Stimulated activated CD8-positive, alpha-beta memory T cell treated with anti-CD3 and anti-CD28 coated beads, Interleukin-4, amount 100 ng/mL, for 1 hour (primary cell): ENCODE measurements at places on chromosomes 2 and 18.

DNA sequence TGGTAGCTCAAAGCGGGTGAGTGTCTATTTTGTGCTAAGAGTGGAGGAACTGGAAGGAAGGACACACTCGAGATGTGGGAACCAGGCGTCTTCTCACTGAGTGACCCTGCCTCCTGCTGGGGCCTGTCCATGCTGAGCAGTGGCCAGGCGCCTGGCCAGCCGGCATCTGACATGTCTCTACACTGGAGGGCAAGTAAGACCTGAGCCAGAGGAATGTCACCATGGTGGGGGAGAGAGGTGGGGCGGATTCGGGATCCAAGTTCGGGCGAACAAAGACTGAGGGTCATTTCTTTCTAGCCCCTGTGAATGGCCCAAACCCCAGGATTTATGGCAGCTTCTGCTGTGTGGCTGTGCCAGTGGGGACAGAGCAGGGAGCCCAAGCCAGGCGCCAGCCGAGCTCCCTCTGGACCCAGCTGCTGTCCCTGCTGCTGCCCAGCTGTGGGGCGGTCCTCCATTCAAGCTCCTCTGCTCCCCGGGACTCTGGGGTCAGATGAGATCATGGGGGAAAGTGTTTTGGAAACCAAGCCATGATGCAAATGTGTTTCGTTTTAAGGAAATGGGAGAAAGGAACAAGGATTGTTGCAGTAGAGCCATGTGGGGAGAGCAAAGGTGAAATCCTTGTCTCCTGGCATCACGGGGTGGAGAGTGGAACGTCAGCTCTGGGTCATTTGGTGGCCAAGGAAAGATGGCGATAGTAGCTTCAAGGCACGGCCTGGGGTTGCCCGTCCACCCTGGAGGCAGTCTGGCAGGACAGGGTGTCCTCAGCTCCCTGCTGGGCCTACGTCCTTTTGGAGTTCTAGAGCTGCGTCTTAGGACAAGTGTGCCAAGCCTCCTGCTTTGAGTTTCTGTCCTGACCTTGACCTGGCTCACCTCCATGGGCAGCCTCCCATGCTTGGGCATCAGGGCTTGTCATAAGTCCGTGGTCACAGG lies 8.1 kb downstream of the ACKR3 start:
- no peak for DNase-seq

- no peak for DNase-seq
Observed at GRCh38 chr2:204986641-204987040, 441.4 kb downstream of the PARD3B start.

GRCh38 chr2:121804997-121805765 lies 49.7 kb downstream of the TSN start:
- DNase-seq: no peak

DNA sequence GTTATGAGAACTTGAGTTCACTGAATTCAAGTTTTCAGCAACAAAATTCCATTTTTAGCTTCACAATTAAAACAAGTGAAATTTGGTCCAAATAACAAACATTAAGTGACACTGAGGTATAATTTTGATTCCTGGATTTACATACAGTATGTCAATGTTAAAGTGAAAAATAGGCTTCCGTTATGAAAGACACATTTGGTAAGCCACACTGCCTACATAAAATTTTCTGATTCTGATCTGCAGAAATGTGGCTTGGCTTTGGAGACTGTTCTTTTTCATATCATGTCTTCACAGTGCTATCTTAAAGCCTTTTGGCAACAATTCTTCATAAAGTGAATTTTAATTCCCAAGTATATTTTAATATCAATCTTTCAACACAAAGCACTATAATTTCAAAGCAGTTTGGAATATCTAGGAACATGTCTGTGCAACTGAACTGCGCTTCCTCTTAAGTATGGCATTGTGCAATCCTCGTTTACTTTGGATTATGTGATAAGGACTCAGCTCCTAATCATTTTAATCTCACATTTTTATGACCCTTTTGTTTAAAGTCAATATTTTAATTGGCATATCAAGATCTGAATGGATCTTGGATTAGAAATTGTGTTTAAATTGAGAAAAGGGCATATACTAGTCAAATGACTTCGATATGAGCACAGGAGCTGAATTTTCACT lies 60.0 kb downstream of the RBMS1 start:
- no peak for DNase-seq

DNA sequence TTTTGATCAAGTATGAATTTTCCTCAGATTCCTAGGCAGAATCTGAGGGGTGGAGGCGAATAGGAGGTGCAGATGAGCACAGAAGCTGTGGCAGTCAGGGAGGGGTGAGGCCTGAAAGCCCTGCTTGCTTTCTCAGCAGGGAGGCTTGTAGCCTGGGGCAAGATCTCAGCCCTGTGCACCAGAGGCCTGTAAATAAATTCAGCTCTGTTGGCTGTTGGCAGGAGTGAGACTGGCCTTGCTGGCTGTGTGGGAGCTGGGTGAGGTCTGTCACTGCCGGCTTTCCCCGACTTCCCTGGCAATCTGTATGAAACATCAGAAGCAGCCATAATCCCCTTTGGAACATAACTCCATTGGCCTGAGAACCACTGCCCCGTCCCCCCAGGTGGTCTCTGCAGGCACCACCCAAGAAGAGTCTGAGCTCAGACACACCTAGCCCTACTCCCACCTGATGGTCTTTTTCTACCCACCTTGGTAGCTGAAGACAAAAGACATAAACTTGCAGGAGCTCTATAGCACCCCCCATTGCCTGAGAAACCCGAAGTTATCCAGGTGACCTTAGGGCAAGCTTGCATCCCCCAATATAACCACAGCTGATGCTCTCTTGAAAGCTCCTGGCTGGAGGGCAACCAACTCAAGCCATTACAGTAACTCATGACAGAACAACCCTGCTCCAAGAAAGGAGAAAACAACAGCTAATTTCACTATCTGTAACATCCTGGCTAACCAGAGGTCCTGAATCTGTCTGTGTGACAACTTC lies 32.3 kb downstream of the EVA1A start:
- DNase-seq: no peak

DNA sequence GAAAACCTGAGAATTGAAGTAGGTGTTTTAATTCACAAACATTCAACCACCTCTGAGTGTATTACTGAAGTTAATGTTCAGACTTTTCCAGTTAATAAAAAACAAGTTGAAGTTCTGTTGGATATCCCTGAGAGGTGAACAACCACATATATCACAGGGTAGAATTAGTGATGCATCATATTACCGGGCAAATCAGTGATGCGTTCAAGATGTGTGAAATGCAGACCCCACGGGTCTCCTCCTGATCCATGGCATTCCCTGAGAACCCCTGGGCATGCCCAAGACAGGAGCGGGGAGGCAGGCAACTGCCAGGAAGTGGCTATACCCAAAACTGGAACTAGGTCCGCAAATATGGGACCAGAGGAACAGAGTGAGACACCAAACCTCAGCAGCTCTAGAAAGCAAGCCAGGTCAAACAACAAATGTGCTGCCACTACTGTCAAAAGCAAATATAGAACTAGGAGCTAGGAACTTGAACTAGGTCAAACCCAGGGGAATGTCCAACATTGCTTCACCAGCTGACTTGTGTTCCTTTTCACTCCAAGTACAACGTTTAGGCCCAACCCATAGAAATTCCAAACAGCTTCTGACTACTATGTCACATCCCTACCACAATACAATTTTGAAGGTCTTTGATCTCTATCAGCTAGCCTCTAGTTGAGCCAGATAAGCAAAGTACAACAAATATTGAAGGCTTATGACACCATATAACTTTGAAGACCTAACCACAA lies 20.2 kb downstream of the PSTPIP2 start:
- DNase-seq: no peak

GRCh38 chr2:98487806-98488189 lies 43.1 kb downstream of the INPP4A start:
- DNase-seq: no peak

GRCh38 chr2:227260041-227260440 lies 65.0 kb upstream of the MFF start:
- DNase-seq: no peak

DNA sequence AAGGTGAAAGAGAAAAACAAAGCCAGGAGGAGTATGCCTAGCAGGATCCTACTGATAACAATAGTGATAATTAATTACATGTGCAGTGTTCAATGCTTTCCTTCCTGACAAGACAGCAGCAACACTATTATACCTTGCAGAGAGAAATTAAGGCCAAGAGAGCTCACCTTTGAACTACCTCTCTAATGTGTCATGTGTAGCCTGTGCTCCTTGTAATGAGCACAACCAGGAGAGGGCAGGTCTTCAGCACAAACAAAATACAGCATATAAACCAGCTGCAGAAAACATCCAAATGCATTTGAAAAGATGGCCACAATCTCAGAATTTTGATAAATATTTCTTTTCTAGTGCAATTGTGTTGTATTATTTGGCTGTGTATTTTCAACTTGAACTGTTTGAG lies 1425.7 kb downstream of the DSC3 start:
- no peak for DNase-seq

GRCh38 chr2:188701836-188702235 lies 272.3 kb upstream of the COL3A1 start:
- DNase-seq: no peak

DNA sequence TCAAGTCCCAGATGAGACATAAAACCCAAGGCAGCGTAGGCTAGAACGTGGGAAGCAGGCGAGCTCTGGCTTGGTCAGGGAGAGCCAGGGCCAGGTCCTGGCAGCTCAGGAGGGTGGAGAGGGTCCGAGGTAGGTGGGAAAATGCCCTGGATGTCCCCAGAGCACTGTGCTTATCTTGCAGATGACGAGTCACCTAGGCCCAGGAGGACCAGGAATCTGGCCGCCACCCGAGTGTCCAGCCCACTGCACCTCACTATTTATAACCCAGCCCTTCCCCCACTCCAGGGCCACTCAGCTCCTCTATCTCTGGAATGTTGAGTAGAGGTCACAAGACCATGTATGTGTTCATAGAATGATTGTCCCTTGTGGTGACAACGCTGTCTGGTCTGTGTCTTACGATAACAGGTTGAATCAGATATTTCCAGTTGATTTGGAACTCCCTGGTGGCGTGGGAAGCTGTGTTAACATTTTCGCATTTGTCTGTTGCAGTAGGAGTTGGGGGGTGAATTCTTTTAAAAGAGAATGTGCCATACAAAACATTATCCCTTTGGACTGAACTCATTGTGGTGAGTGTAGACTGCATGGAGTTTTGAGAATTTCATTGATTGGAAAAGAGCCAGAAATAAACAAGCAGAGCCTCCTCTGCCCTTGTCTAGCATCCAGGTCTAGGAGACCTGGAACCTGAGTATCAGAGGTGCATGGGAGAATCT lies 47.5 kb downstream of the EMILIN2 start:
- DNase-seq: no peak

GRCh38 chr18:24080861-24081260 lies 58.0 kb upstream of the CABYR start:
- DNase-seq: no peak

DNA sequence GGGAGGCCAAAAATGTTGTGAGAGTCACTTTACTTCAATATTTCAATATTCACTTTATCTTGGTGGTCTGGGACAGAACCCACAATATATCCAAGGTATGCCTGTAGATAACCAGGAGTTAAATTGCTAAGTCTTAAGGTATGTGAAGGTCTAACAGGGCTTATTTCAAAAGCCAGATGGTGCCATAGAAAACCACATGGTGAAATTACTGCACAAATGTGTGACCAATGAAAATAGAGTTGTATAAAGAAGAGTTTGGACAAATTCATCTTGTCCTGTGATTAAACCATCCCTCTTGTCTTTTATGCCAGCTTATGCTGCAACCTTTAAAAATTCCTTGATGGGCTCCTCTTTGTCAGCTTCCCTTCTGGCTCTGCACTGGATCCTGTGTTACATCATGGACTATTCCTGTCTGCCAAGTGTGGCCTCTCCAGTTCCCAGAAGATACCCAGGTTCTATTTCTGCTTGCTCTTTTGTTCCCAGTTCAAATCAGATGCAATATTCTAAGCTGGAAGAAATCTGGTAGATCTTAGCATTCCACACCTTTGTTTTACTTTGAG lies 46.8 kb downstream of the ANTXR1 start:
- no peak for DNase-seq
